T-helper 1 cell (primary cell): ENCODE measurements at places on chromosomes 16 and 17.
A peak's percentile ranks its signal among the peaks of the same experiment; 100 is the strongest.

DNA sequence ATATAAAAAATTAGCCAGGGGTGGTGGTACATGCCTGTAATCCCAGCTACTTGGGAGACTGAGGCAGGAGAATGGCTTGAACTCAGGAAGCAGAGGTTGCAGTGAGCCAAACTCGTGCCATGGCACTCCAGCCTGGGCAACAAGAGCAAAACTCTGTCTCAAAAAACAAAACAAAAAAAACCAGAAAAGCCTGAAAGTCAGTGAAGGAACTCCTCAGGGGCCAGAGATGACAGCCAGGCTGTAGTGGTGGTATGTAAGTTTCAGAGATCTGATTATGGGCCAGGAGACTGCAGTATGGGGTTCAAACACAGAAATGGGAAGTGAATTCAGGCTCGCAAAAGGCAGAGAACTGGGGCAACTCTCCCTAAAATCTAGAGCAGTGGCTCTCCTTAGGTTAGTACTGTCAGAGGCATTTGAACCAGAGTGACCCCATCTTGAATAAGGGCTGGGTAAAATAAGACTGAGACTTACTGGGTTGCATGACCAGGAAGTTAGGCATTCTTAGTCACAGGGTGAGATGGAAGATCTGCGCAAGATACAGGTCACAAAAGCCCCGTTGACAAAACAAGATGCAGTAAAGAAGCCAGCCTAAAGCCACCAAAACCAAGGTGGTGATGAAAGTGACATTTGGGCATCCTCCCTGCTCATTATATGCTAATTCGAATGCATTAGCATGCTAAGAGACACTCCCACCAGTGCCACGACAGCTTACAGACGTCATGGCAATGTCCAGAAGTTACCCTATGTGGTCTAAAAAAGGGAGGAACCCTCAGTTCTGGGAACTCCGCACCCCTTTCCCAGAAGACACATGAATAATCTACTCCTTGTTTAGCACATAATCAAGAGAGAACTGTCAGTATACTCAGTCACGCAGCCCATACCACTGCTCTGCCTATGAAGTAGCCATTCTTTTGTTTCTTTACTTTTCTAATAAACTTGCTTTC lies 120.2 kb upstream of the XYLT1 start:
- DNase-seq: peak; percentile 26

- DNase-seq: peak; percentile 97
Observed at GRCh38 chr17:39980351-39981206, at the start of gene PSMD3. Gene PSMD3, plus strand, starts transcription at chr17:39980807. Its CDS starts 164 bp downstream, at chr17:39980971.

DNA sequence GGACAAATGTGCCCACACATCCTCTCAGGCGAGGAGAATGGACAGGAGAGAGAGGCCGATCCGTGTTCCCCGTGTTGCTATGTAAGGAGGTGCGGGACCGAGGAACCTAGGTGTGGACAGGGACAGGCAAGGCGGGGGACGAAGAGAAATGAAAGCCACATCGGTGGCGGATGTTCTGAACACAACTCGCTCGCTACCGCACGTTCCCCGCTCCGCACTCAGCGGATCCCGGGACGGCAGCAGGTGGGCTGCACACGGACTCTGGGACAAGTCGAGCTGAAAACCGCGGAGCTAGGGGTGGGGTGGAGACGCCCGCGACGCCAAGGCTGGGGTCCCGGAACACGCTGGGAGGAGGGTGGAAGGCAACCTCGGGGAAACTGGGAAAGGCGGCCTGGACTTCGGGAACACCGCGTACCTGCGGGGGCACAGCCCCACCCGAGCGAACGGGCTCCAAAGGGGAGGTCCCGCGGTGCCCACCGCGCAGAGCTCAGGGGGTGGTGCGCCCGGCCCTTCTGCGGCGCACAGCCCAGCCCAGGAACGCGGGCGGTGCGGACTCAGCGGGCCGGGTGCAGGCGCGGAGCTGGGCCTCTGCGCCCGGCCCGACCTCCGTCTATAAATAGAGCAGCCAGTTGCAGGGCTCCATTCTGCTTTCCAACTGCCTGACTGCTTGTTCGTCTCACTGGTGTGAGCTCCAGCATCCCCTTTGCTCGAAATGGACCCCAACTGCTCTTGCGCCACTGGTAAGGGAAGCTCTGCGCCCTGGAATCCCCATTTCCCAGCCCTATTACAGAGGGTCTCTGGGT lies at the start of gene MT1E:
MT1E (plus strand) TSS at position 642 of the 803 bp plus-strand sequence; CDS start at position 713, 71 bp downstream.
- no peak for DNase-seq

GRCh38 chr17:27984404-27984803 lies 58.1 kb upstream of the NLK start:
- no peak for DNase-seq

- no peak for DNase-seq
Observed at GRCh38 chr16:1788708-1789100, 4.8 kb downstream of the IGFALS start.

DNA sequence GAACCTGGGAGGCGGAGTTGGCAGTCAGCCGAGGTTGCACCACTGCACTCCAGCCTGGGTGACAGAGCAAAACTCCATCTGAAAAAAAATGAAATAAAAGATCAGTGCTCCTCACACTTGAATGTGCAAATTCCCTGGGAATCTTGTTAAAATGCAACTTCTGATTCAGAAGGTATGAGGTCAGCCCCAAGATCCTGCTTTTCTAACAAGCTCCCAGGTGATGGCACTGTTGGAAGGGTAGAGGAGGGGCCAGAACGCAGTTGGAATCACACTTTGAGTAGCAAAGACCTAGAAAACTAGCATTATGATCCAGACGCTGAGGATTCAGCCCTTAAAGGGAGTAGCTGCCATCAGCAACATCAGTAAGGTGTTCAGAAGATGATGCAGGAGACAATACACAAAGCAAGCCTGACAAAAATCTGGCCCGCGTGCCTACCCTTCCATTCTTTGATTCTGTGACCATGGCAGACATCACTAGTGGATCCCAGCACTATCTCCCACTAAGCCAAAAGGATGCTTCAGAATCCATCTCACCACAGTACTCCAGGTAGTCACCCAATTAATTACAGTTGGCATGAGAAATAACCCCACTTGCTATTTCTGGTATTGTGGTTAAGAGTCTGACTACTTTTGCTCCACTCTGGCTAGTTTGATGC lies 33.1 kb upstream of the MEIOC start:
- no peak for DNase-seq

DNA sequence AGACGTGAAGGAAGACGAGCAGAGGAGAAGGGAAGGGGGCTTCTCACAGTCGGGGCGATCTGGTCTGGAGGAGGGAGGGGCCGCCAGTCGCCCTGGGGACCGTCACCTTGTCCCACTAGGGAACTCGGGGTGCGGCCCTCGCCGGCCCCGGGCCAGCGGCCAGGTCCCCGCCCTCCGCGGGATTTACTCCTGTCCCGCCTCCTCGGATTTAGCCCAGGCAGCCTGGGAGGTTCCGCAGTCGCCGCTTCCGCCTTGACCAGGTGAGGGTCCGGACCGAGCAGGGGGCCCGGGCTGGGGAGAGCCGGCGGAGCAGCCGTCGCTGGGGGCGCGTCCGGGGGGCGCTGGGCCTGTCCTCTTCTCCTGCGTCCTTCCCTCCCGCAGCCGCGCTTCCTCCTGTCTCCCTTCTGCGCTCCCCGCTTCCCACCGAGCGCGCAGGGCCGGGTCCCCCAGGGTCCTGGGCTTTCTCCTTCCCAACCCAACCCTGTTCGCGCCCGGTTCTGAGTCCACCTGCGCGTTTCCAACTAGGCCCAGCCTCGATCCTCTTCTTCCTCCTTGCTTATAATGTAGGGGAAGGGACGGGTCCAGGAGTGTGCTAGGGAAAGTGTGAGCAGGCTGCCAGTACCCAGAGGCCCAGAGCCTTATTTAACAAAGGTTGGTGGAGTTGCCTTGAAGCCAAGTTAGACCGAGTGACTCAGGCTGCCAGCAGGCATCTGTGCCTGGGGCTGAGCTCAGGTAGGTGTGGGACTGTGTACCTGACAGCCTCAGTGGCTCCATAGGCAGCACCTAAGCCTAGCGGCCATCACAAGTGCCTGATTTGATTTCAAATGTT lies at the start of gene TNK1:
TNK1 (plus strand) TSS at position 235 of the 829 bp plus-strand sequence. CDS start 1,838 bp downstream, outside the sequence.
- no peak for DNase-seq

DNA sequence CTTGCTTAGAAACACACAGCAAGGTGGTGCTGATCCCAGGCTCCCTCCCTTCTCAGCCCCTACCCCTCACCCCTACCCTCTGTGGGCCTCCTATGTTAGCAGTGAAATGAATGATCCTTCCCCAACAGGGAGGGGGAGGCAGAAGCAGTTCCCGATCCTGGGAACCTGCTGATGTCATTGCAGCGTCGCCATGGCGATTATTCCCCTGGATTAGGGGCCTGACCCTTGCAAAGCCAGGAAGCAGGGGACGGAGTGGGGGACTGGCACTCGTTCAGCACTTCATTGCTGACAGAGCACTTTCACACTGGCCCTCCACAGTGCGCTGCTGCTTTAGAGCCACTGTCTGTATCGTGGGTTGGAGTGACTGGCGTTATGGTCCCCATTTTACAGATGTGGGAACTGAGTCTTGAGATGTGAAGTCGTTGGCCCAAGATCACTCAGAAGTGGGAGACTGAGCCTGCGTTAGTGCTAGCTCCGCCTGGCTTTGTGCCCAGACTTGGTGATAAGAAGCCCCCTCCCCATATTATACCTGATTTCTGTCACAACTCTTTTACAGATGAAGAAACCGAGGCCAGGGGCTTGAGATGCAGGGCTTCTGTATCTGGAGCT lies 26.6 kb downstream of the LASP1 start:
- DNase-seq: no peak

DNA sequence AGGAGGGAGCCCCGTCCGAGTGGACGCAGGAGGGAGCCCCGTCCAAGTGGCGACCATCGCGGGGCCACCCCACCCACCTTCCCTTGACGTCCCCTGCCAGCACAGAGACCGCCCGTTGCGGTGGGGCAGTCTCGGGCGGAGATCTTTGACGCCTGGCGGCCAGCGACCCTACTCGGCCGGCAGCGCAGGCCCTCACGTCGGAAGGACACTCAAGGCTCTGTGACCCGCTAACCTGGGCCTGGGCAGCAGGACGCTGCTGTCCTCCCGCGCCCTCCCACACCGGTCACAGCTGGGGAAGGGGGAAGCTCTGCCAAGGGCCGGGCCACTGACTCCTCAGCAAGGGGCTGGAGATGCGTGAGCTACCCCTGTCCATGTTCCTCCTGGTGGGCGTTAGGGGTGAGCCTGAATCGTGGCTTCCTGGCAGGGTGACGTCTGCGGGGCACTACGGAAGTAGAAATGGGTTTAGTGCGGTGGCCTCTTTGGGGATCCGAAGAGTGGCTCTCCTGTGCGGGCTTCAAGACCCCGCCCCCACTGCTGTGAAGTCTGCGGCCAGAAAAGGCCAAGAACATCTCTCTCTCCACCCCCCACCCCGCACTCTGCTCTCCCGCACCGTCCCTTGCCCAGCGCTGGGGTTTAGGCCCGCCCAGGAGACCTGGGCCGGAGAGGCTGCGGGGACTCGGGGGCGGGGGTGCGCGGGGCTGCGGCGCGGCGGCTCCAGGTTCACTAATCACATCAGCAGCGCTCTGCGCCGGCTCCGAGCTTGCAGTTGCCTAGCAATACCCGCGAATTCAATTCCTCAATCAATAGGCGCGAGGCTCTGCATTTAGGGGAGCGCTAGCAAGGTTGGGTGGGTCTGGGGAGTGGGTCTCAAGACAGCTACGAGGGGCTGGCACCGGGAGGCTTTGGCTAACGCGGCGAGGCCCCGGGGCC lies 5.8 kb downstream of the CBX8 start:
- no peak for DNase-seq

- no peak for DNase-seq
Observed at GRCh38 chr17:75144816-75145512, 9.3 kb downstream of the JPT1 start.

GRCh38 chr17:10096596-10096995 lies 101.8 kb downstream of the GAS7 start:
- DNase-seq: no peak

- DNase-seq: no peak
Observed at GRCh38 chr16:51225878-51226277, 74.8 kb upstream of the SALL1 start.

DNA sequence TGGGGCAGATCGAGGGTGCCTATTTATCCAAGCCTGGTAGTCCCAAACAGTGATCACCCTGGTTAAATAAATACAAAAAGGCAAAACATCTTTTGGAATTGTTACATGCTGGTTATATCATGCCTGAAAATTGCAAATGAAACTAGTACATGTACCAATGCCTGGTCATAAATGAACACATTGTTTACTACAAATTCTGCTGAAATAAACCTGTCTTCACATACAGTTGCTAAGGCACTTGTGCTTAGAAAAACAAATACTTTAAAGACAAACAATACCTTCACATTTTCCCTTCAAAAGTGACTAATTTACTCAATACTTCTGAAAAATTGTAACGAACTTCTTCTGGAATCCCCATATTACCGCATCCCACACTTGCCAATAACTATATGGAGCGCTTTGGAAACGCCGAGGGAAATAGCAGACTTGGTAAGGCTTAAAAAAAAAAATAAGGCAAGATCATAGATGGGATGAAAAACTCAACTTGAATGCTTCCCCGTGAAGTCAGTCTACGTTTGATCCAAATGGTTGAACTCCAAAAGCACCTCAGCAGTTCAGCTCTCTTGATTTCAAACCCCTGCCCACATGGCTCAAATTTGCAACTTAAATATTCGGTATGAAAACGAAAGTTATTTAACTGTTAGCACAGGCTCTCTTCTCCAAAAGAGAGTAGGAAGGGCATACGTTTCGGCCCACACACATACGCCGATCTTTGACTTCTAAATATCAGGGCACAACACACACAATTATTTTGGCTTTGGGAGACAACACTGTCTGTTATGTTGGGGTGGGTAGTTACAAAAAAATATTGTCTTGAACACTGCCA lies 264.5 kb downstream of the NTN1 start:
- DNase-seq: no peak

GRCh38 chr16:65305266-65305959 lies 183.6 kb upstream of the CDH11 start:
- no peak for DNase-seq

DNA sequence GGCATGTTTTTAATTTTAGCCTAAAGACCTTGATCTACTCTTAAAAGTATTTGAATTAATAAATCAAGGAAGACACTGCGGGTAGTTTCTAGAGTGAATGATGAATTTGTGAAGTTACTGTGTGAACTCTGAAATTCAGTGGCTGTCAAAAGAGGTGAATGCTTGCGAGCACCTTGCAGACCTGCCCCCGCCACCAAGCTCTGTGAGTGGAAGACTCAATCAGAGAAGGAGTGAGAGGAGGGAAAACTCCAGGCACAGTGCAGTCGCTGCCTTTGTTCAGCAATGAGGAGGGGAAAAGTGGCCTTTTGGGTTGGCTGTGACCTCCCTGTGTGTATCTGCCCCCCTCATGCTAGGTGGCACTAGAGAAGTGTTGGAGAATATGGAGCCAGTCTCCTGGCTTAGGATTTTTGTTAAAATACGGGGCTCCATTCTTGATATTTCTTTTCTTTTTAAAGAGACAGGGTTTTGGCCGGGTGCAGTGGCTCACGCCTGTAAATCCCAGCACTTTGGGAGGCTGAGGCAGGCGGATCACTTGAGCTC lies 53.0 kb downstream of the LDHD start:
- no peak for DNase-seq

DNA sequence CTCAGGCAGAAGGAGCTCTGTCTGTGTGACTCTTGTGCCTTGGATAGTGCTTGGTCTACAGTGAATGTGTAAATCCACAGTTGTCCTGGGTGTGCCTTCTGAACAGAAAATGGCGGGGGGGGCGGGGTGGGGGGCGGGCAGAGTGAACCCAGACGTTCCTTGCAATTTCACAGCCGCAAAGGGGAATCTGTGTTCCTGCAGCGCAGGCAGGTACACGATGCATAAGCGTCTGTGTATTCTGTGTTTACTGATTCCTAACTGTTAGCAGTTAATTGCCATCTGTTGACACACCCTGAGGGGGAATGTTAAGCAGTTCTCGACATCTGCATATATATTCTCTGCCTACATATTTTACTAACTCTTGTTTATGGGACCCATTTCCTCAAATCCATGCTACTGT lies 123.5 kb upstream of the ZFHX3 start:
- DNase-seq: no peak

- DNase-seq: no peak
Observed at GRCh38 chr17:48192321-48192731, 84.8 kb downstream of the SNX11 start.
